Colonic mucosa (tissue), 4 donors: ENCODE measurements at places on chromosomes 13 and 19. TPM values are rescaled to one million over a fixed set of nuclear protein-coding genes. Genes with fewer than 3 reads are reported as not detected.
A peak's percentile ranks its signal among the peaks of the same experiment; 100 is the strongest.

The CYP4F12 gene
- total RNA-seq, result 87.0 TPM

The CNFN gene
- total RNA-seq, result 4.7 TPM

The SIGLEC10 gene
- total RNA-seq, result 2.7 TPM

The GRK1 gene
- not detected for total RNA-seq

The SMIM17 gene
- not detected for total RNA-seq

The IGFLR1 gene
- 6.9 TPM for total RNA-seq

The GALP gene
- not detected for total RNA-seq

The ZNF763 gene
- total RNA-seq, result 4.1 TPM

The MPND gene
- 38.0 TPM for total RNA-seq

DNA sequence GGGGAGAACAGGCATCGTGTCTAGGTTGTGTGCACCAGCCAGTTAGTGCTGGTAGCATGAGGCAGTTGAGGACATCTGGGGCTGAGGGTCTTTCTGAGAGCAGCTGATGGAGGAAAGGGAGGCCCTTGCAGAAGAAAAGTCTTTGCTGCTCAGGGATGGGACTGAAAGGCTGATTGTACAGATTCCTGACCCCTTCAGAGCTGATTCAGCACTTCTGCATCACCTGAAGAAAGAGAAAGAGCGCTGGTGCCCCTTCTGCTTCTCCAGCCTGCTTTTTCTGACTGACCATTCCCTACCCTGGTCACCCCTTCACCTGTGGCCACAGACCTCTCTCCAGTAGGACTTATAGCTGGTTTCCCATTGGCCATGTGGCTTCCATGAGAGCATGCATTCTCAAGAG, 476.2 kb downstream of the TSHZ3 start:
- DNase-seq, result no peak

DNA sequence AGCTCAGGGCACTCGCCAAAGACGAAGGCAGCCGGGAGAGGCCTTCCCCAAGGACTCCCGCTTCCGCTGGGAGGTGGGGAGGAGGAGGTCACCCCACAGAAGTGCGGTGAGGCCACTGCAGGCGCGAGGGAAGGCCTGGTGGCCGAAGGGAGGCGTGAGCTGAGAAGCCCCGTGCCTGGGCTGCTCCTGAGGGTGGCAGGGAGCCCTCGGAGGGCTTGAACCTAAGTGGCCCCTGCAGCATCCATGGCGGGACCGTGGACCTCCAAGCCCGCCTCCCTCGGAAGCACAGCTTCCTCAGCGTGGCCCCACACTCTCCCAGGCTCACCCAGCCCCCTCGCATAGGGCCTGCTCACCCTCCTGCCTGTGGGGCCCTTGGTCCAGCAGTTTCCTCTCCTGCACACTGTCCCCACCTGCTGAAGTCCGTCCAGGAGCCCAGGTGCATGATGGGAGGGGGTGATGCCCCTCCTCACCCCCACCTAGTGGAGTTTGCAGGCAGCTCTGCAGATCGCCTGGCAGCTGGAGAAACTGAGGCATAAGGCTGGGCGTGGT, 25.9 kb downstream of the EFNA2 start:
- no peak for DNase-seq

DNA sequence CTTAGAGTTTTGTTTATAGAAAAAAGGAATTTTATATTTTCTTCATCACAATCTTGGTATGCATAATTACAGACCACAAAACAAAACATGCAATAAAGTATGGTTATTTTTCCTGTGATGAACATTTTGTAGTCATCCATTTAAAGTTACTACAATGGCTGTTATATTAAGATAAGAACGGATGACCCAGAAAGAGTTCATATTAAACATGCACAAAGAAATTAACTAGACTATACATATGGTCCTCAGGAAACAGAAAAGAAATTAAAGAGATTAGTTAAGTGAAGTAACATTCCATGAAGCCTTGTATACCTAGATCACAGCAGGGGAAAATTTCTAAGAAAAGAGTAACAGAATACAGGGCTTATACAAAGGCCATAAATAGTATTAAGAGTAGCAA, 36.8 kb downstream of the RBM26 start:
- no peak for DNase-seq

DNA sequence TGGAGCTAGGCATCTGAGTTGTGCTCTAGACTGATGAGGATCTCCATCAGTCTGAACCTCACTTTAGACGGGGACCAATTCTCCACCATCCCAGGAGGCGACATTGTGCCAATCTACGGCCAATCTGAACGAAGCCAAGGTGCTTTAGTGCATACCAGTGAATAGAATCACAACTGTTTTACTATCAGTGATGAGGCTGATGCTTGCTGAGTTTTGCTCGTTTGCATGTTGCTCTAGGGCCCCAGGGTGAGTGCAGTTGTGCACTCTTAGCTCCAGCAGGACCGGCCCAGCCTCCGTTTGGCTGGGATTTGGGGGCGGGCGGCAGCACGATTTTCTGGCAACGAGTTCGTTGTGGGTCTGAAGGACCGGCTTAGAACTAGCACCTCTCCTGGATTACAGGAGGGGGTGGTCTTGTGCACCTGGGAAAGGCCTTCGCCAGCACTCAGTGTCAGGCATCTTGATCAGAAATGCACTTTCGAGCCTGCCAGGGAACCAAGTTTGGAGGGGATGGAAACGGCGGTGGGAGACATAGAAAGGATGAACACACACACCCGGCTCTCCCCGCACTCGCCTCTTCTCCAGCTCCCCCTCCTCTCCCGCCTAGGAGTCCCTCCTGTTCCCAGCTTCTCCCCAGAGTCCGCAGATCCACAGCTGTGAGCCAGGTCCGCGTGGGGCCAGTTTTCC, 4.4 kb downstream of the GSX1 start:
- DNase-seq, result no peak

DNA sequence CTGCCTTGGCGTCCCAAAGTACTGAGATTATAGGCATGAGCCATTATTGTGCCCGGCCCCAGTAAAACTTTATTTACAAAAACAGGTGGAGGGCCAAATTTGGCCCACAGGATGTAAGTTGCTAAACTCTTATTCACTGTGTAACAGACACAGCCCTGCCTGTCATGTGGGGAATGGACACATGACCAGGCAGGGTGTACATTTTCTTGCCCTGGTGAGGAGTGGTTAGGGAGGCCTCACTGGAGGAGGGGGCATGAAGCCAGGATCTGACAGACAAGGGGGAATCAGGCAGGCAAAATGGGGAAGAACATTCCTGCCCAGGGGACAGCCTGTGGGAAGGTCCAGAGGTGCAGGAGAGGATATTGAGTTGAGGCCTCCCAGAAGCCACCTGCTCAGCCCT, 7.4 kb upstream of the PGLS start:
- DNase-seq, result no peak

GRCh38 chr13:35814605-35815011, 316.6 kb downstream of the DCLK1 start:
- DNase-seq, result no peak

GRCh38 chr13:42073683-42074082, 25.2 kb downstream of the DGKH start:
- DNase-seq, result no peak

DNA sequence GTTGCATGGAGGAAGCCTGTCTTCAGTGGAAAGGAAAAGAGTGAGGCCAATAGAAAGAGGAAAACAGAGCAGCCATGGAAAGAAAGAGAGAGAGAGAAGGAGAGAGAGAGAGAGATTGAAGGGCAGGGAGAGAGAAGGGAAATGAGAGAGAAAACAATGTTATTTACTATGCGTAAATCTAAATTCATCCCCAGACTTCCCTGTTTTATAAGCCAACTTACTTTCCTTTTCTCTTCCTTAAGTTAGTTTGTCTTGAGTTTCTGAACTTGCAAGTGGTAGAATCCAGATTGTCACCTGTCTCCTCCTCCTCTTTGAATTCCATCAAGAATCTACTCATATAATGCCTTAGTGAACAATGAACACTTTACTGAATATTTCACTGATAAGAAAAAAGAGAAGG, 16.8 kb upstream of the RCBTB2 start:
- no peak for DNase-seq

GRCh38 chr13:51583469-51583874, 790 bp upstream of the WDFY2 start:
- DNase-seq, result no peak

- no peak for DNase-seq
These were observed 71.9 kb upstream of the UBL3 start for GRCh38 chr13:29922281-29922821.

DNA sequence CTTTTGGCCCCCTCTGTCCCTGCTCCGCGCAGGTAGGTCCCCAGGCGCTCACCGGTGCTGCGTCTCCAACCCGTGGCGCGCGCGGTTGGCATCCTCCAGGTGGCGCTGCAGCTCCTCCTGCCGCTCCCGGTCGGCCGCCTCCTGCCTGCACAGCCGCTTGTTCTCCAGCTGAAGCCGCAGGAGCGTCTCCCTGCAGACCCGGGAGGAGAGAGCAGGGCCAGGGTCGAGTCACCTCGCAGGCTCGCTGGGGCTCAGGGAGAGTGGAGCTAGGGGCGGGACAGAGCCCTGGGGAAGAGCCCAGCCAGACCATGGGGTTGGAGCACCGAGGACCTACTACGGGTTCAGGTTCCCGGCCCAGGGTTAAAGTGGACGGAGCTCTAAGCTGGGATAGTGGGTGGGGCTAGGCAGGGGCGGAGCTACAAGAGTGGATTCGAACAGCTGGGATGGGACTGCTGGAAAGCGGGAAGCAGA, 9.3 kb downstream of the HOOK2 start:
- DNase-seq, result peak; percentile 81

DNA sequence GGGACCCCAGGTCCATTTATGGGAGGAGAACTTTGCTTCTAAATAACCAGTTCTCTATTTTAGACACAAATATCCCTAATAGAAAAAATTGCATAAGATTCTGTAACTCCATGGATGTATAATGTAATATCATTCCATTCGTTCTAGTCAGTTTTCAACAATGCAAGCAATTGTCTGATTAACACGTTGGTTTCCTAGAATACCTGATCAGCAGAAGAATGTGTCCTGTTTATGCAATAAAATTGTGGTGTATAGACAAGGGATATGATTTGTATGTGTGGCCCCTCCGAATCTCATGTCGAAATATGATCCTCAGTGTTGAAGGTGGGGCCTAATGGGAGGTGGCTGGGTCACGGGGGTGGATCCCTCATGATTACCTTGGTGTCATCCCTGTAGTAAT, 62.1 kb downstream of the RUBCNL start:
- no peak for DNase-seq

- no peak for DNase-seq
These were observed 49.4 kb downstream of the SERP2 start for GRCh38 chr13:44422755-44423643.

- DNase-seq, result no peak
These were observed 76.1 kb upstream of the POMP start for GRCh38 chr13:28582892-28583240.

DNA sequence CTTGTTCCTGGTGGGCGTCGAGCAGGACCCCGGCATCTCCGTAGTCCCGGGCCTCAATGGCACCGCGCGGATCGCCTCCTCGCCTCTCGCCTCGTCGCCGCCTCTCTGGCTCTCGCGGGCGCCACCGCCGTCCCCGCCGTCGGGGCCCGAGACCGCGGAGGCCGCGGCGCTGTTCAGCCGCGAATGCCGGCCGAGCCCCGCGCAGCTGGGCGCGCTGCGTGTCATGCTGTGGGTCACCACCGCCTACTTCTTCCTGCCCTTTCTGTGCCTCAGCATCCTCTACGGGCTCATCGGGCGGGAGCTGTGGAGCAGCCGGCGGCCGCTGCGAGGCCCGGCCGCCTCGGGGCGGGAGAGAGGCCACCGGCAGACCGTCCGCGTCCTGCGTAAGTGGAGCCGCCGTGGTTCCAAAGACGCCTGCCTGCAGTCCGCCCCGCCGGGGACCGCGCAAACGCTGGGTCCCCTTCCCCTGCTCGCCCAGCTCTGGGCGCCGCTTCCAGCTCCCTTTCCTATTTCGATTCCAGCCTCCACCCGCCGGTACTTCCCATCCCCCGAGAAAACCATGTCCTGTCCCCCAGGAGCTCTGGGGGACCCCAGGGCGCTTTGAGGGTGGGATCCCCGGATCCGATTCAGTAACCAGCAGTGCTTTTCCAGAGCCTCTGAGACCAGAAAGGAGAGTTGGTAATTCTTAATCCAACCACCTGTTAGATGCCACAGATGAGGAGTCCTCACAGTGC, 885 bp downstream of the MLNR start:
- no peak for DNase-seq

DNA sequence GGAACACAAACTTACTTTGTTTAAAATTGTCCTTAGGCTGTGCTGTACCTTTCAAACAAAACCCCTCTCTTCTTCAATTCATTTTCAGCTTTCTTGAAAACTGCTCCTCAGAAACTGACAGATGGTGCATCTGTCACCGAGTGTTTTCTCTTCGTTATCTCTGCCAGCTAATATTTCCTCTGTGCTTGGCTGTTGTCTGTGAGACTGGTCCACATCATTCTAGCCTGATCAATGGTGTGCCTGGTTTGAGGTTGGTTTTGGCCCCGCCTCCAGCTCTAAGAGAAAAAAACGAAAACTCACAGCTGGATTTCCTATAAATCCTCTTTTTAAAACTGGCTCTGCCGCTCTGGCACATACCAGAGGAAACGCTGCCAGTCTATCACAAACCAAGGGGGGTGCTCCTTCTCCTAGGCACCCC, 79.7 kb downstream of the STARD13 start:
- no peak for DNase-seq

GRCh38 chr13:80988391-80989151, 647.6 kb upstream of the SPRY2 start:
- no peak for DNase-seq

- no peak for DNase-seq
These were observed 9.8 kb downstream of the AP1M1 start for GRCh38 chr19:16207490-16208025.

DNA sequence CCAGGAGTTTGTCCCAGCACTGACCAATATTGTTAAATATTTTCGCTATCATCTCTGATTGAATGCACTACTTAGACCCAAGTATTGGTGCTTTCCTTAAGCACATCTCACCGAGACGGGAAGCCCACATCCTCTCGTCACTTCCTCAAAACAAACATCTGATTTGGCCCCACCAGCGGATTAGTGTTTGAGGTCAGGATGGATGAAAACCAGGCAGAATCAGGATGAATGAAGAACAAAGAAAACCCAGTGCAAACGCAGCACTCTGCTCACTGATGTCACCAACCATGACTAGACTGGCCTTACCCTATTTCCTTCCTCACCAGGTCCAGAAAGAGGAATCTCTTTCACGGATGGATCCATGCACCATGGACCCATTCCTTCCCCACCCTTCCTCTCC, 6.0 kb downstream of the PLAUR start:
- DNase-seq, result no peak

- DNase-seq, result no peak
These were observed 5.2 kb downstream of the TLE6 start for GRCh38 chr19:2982561-2982960.

GRCh38 chr13:53847502-53847901, 818.9 kb downstream of the OLFM4 start:
- no peak for DNase-seq

GRCh38 chr13:45226024-45226423, 25.2 kb upstream of the KCTD4 start:
- no peak for DNase-seq

- DNase-seq, result peak; percentile 4
These were observed 1471.7 kb downstream of the UQCRFS1 start for GRCh38 chr19:27741236-27741635.

GRCh38 chr13:80523134-80523533, 182.2 kb upstream of the SPRY2 start:
- DNase-seq, result no peak
